Dorsolateral prefrontal cortex (tissue), 122 donors: ENCODE measurements at places on chromosomes 6 and 20.

DNA sequence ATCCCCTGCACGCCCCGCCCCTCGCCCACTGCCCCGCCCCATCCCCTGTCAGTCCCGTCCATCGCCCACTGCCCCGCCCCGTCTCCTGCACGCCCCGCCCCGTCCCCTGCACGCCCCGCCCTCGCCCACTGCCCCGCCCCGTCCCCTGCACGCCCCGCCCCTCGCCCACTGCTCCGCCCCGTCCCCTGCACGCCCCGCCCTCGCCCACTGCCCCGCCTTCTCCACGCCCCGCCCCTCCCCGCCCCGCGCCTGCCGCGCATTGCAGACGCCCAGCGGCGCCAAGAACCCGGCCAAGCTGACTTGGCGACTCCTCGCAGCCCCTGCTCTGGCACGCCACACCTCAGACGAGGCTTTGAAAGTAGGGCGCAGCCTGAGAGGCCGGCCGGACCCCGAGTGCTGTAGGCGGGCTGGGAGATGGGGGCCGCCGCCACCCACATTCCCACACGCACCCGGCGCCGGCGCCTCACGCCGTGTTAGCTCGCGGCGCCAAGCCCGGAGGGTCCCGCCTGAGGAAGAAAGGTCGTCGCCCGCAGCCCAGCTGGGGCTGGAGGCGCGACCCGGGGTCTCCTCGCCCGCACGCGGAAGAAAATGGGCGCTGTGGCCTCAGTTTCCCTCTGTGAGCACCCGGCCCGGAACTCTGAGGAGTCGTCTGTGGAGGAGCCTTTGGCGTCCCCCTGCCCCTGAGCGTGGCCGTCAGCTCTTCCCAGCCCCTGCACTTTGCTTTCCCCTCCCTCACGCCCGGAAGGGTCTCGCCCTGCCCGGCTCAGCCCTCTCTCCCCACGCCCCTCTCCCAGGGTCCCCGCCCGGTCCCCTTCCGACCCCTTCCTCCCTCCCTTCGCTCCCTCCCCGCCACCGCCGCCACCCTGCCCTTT, at the start of gene RAD21L1:
RAD21L1 (plus strand) TSS at position 262 of the 872 bp plus-strand sequence. CDS start 2,410 bp downstream, outside the sequence.
- peak; percentile 58 for DNase-seq

- no peak for DNase-seq
Measured at GRCh38 chr6:113595911-113596376, 261.2 kb upstream of the MARCKS start.

DNA sequence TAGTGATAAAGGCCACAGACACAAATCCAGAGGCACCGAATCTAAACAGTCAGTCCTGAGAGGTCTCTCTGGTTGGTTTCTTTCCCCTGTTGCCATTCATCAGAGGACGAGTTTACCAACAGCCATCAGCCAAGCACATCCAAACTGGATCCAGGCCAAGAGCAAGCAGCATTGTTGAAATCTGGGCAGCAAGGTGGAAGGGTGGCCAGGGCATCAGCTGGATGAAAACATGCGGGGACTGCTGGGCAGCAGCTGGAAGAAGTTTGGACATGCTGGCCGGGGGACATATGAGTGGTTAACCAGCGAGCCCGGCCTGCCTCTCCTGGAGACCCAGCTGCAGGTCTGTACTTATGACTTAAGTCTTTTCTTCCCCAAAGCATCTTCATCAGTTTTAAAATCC, at the start of gene SMIM28:
SMIM28 (plus strand) TSS at position 62 of the 400 bp plus-strand sequence; CDS start at position 230, 168 bp downstream.
- no peak for DNase-seq

DNA sequence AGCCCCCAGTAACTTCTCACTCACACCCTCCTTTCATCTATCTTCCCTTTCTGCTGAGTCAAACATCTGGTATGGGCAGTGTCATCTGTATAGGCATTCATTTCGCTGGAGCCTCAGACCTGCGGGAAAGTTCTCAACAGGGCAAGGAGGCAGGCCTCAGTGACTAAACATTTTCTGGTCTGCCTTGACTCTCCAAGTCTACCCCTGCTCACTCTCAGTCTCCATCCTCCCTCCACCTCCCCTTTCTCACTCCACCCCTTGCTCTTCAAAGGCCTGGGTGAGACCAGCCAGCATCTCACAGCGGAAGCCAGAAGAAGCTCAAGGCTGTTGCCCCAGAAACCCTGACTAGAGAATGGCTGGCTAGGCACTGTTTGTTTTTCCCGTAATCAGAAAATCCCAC, 105.0 kb upstream of the BEND6 start:
- peak; percentile 48 for DNase-seq

DNA sequence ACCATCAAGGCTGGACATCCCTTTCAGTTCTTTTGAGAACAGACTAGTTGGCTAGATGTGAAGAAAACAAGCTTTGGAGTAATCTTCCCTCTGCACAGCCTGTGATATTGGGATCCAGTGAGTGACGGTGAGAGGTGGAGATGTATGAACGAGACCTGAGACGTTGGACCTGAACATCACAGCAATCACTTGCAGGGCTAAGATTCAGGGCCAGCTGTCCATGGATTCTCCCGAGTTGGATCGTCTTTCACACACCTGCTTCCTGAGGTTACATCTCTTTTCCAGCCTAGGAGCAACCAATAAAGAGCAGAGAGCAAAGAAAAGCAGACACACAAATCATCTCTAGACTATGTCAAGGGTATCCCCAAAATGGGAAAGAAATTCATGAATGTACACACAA, 30.0 kb upstream of the TMEM14A start:
- no peak for DNase-seq

DNA sequence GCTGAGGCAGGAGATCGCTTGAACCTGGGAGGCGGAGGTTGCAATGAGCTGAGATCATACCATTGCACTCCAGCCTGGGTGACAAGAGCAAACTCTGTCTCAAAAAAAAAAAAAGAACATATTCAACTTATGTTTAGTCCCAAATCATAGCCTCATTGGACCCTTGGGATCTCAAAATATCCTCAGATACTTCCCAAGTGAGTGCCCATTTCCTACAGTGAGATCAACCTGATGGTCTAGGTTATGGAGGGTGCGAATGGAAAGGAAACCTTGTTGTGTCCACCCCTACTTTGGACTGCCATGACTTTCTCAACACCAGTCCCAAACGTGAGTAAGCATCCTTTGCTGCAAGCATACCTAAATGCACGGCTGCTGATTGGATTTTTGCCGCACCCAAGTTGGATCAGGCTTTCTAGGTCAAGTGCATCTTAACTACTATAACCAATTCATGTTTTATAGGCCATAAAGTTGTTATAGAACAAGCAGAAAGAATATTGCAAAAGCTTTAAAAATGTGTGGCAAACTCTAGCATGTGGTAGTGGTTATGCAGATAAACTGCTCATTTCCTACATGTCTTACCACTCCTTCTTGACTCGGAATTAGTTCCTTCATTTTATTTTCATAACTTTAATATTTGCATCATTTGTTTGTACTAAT, 131.2 kb downstream of the PLEKHG1 start:
- DNase-seq, result no peak

DNA sequence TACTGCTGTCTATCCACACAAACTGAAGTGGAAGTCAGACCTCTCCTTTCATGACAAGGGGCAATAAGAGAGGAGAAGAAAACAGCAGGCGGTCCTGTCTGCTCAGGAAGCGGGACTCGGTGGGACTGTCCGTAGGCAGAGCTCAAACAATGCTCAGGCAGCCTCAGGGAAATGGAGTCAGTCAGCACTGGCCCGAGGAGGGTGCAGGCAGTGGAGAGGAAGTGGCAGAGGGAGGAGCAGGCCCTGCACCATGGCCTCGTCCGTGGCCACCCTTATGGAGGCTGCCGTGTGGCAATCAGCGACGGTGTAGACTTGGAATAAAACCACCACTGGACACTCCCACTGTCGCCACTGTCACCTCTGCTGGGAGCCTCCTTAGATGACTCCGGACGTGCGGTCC, 19.6 kb downstream of the FOXC1 start:
- no peak for DNase-seq

GRCh38 chr6:106858653-106859092, 115.9 kb downstream of the CD24 start:
- DNase-seq, result no peak

DNA sequence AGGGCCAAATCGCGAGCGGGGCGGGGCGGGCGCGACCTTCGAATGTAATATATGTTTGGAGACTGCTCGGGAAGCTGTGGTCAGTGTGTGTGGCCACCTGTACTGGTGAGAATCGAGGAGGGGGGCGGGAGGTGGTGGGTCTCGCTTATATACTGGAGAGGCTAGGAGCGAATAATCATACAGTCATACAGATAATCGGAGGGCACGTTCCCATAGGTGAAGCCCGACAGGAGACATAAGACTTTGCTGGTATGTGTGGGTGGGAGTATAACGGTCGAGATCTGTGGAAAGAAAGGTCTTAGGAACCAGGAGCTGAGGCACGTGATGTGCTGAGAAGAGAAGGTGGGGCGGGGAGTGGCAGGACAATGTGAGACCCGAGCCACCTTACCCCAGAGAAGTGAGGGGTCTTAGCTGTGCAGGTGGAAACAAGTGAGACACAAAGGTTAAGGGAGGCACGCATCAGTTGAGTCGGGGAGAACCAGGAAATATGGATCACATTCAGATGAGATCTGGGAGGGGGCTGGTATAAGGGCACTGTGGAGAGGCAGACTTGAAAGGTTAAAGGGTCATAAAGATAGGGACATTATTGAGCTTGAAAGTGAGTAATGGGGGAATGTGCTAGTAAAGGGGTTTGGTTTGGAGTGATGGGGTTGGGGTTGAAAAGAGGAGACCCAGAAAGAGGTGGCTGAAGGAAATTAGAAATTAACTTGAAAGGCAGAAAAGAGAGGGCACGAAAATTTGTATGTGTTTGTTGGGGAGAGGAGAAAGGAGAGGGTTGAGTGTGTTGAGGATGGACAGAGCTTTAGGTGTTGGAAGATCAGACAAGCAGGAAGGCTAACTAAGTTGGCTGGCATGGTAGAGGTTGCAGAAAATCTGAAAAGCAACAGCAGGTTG, 589 bp downstream of the RNF5 start:
- no peak for DNase-seq

- DNase-seq, result no peak
Measured at GRCh38 chr6:127341471-127342202, 1.8 kb downstream of the ECHDC1 start.

- no peak for DNase-seq
Measured at GRCh38 chr20:32599783-32600340, 14.7 kb upstream of the NOL4L start.

DNA sequence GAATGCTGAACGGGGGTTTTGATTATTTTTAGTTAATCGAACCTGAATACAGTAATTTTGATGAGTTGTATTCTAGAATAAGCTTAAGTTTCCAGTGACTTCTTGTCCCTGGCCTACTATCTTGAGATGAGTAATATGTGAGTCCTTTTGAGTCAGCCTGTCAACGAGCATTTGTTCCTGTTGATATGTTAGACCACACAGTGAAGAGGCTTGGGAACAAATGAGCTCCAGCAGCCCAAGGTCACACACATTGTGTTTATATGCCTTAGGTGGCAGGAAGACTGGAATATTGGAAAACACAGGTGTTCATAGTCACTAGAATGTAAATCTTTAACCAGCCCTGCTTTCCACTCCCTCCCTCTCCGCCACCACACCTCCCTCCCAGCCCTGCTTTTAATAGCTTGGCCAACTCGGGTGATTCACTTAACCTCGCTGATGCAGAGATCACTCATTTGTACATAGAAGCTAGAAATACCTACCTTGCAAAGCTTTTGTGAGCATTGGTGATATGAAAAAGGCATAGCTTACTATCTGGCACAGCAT, 9.1 kb downstream of the SMPDL3A start:
- DNase-seq, result no peak

GRCh38 chr6:121536345-121536744, 100.9 kb downstream of the GJA1 start:
- DNase-seq, result no peak

- DNase-seq, result no peak
Measured at GRCh38 chr6:99514089-99514488, 1.1 kb downstream of the USP45 start.

- DNase-seq, result no peak
Measured at GRCh38 chr6:109441069-109441816, 719 bp downstream of the SMPD2 start.

DNA sequence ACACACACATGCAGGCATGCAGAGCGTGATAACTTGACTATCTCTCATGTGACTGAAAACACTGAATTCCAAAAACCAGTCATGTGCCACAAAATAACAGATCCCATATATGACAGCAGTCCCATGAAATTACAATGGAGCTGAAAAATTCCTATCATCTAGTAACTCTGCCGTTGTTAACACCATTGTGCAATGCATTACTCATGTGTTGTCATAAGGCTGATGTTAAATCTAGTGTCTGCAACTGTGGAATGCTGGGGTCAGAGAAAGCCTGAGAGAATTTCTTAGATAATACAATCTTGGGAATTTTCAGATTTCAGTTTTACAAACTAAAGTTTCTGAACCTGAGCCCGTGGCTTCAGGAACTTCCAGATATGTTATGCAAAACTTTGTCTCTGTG, 70.2 kb downstream of the LYRM4 start:
- no peak for DNase-seq

- DNase-seq, result no peak
Measured at GRCh38 chr6:27209196-27209595, 38.3 kb upstream of the PRSS16 start.
